ENCODE measurements at places on chromosomes 16 and 17.

GRCh38 chr17:15511142-15511541 is 43.7 kb upstream of the CDRT4 start:
- DNase-seq: no peak

- no peak for DNase-seq
Observed at GRCh38 chr16:66070140-66070917, 296.2 kb upstream of the CDH5 start.

- no peak for DNase-seq
Observed at GRCh38 chr16:1420111-1420539, 422 bp downstream of the UQCC4 start.

DNA sequence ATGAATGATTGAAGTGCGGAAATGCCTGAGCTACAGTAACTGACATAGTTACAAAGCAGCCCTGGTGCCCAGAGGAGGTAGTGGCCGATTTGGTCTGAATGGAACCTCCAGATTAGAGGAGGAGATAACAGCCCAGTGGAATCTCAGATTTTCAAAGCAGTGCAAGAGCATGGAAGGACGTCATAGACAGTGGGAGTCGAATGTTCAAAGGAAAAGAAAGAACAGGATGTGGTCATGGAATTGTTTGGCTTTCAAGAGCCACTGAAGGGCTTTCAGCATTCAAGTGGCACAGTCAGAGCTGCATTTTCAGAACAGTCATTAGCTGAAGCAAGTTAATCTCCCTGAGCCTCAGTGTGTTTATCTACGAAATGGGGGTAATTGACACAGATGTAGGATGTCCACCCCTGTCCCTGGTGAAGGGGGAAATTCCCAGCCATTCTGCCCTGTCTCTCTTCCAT is 104.6 kb upstream of the CACNG3 start:
- DNase-seq: no peak

DNA sequence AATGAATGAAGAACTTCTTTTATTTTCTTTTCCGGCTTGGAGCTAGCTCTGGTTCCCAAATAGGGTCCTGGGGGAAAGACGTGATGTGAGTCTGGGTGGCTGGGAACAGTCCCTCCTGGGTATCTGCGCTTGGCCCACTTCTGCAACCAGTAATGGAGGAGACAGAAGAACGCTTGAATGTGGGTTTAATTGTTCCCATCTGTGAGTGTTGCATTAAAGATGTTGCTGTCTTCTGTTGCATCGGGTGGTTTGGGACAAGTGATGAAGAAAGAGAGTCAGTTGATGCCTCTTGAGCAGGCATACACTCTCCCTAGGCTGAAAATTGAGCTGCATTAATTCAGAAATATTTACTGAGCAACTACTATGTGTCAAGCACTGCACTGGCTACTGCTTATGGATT is 511.1 kb downstream of the CDH13 start:
- DNase-seq: no peak

DNA sequence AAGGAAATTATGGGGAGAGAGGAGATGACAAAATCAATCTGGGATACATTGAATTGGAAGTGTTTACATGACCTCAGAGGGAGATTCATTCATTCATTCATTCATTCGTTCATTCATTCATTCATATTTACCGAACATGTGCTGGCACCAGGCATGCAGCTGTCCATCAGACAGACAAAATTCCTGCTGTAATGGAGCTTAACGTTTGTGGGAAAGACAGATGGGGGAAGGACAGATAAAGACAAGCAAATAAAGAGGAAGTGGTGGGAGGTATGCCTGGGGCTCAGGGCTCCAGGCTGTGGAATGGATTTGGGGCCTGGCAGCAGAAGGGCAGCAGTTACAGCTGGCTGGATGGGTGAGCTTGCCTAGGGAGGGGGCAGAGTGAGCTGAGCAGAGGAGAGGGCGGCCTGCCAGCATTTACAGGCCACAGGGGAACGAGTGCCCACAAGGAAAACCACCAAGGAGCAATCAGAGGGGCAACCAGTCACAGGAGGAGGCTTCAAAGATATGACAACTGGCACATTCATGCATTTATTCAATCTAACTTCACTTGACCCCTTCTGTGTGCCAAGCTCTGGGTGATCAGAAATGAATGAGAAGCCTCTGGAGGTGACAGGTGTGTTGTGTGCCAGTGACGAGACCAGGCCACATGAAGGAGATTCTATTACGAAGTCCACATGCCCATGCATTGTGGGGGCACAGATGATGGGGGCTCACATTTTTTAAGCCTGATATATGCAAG is 48.5 kb downstream of the ARHGAP27 start:
- no peak for DNase-seq

GRCh38 chr17:10420811-10421210 is 939 bp downstream of the MYH8 start:
- no peak for DNase-seq

DNA sequence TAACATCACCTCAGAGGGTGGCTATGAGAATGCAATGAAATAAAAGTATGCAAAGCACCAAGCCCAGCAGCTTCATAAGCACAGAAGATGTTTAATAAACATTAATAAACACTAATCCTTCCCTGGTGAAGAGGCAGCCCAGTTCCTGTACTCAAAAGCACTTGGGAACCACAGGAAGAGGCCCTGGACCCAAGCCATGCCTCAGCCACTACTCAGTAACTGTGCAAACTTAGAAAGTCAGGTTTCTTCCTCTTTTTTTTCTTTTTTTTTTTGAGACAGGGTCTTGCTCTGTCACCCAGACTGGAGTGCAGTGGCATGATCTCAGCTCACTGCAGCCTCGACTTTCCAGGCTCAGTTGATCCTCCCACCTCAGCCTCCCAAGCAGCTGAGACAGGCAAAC is 5.3 kb downstream of the ARHGAP17 start:
- DNase-seq: no peak

DNA sequence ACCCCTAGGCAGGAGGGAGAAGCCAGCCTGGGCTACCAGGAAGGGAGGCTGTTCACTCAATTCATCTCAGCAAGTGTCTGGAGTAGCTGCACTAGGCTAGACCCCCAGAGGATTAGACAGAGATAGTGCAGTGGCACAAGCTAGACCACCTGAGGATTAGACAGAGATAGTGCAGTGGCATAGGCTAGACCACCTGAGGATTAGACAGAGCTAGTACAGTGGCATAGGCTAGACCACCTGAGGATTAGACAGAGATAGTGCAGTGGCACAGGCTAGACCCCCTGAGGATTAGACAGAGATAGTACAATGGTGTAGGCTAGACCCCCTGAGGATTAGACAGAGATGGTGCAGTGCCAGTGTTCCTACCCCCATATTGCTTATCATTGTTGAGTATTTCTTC is 74.1 kb upstream of the SDK2 start:
- DNase-seq: no peak

DNA sequence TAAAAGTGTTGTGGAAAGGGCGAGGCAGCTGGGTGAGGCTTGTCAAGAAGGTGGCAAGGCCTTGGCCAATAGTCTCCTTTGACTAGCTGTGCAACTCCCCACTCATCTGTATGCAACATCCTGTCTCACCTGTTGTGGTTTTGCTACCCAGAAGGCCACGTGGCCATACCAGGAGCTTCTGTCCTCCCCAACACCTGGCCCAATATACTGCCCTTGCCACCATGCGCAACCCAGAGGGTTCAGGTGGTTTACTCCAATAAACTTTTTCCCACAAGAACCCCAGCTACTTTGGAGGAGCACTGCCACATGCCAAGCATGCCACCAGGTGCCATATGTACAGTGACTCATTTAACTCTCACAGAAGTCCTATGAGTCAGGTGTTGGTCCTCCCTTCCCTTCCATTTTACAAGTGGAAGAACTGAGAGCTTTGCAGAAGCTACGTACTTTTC is 10.2 kb downstream of the MYO19 start:
- no peak for DNase-seq

DNA sequence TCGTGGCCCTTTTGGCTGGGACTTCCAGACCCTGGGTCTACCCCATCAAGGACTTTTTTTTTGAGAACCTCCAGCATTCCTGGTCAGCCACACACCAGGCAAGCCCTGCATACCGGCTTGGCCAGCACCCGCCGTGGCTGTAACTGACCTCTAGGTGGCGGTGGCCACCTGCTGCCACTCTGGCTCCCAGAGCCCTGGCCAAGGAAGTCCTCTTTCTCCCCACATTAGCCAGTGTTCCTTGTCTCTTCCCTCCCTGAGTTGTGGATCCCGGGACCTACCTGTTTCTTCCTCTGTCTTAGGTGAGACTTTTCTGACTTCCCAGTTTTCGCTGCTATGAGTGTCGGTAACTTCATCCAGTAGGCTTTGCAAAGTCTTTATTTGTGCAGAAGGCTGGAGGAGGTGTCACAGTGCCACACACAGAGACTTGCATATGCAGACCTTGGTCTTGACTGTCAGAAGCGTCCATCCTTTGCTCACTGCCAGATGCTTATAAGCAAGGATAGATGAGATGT is 348.3 kb downstream of the CPPED1 start:
- DNase-seq: peak; percentile 14

- no peak for DNase-seq
Observed at GRCh38 chr16:12163970-12164369, 187.4 kb downstream of the SNX29 start.

- no peak for DNase-seq
Observed at GRCh38 chr17:78337244-78338109, 22.4 kb downstream of the SOCS3 start.

DNA sequence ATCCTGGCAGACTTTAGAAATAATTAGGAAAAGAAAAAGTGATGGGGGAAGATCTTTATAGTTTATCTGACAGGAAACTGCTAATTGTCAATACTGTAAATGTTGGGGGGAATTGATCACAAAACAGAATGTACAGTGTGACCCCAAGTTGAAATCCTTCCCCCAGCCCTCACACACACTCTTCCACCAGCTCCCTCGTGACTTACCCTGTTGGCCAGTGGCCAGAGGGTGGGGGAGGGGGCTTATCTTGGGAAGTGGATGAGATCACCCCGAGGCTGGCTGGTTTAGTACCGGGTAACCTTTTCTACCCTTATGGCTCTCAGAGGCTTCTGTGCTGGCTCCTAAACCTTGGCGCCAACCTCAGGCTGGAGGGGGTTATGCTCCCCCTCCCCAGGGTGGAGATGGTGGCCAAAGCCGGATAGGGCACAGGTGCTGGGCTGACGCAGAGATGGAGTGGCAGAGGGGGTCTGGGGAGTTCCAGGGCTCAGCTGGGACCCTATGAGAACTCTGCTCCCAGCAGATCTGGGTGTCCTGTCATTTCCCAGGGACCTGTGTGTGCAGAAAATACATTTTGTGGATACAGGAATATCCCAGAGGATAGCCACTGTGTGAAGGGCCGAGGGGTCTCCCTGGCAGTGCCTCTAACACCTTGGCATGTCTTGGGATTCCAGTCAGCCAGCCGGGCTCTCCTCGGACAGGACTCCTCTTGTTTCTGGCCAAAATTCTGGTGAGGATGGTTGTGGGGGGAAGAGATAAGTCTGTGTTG is 18.6 kb downstream of the CDH16 start:
- DNase-seq: no peak

DNA sequence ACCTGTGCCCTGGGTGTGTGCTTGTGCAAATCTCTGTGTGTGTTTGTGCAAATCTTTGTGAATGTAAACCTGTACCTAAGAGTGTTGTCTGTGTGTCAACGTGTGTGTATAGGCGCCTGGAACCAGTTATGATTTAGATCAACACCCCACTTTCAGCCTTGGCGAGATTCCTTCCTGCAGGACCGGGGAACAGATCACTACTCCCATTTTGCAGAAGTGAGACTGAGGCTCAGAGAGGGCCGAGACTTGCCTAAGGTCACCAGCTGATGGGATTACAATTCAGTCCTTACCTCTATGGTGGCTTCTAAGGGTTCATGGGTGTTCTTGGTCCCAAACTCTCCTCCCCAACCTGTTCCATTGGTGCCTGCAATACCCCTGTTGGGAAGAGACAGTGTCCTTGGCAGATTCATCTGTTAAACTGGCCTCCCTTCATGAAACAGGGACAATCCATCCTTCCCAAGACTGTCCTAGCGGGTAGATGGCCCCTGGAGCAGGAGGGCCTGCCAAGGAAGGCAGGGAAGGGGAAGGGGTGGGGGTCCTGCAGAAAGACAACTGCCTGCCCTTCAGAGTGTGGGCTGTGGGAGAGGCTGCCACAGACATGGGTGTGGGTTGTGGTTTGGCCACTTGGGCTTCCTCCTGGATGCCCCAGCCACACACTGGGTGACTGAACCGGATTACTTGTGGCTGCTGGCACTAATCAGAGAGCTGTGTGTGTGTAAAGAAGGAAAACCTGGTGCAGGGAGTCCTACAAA is 6.9 kb upstream of the MAPK7 start:
- DNase-seq: no peak

DNA sequence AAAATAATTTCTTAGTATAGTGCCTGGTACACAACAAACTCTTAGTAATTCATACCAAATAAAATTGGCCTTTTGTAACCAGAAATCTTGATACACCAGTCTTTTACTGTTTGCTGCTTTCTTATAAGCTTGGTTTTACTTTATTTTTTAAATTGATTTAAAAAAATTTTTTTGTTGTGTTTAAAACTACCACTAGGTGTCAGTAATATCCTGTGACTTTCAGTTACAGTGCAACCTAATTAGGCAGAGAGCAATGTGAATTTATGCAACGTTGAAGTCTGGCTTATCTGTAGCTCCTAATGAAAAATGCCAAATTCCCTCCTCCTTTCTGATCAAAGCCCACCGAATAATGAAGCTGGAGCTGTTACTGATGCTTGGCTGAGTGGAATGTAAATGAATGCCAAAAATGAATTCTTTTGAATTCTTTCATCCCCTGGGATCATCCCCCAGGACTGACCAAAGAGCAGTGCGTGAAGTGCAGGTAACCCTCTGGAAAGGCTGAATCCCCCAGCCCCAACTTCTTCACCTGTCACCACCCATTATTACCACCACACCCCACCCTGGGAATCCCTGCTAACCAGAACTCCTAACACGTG is 3.8 kb downstream of the ERCC4 start:
- DNase-seq: no peak

DNA sequence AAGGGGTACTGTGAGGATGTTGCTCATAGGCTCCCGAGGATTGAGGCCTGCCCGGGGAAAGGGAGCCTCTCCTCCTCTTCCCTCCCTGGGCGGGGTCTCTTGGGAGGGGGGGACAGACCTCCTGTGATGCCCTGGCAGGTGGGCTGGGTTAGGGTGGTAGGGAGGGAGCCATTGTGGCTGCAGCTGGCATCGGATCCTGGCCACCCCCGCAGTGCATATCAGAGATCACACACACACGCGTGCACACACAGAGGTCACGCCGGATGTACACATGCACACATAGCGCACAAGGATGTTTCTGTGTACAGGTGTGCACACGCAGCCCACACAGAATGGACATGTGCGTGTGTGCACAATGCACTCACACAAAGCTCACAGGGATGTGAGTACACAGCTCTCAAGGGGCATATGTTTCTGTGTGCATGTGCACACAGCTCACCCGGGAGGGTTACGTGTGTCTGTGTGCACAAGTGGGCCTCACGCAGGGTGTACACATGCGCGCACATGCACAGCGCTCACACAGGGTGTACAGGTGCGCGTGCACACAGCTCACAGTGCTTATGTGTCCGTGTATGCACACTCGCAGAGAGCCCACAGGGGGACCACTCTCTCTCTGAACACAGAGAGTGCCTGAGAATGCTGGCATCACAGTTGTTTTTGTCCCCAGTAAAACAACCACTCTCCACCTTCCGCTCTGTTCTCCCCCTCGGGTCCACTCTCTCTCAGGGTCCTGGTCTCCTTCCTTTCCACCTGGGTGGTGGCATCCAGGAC is 2.4 kb downstream of the GJD3 start:
- DNase-seq: no peak
